MM.1S (cell line): ENCODE measurements at places on chromosomes 7 and 10.

DNA sequence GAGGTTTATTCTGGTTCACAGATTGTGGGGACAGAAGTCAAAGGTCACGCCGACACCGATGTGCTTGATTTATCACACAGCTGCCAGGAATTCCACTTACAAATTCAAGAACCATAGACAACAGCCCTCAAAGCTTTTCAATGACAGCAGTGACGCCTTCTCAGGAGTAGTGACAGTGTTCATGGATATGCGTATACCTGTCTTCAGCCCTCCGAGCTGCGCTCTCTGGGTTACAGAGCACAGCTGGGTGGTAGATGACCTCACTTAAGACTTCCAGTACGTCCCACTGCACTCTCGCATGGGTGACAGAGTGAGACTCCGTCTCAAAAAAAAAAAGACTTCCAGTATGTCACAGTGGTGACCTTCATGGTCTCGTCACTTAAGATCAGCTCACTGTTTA is 108.5 kb downstream of the TCERG1L start:
- H3K27ac ChIP-seq = no peak overlapping the region
- DNase-seq = no peak
- no peaks in the 10 kb centered on the region for H3K36me3 ChIP-seq
- no peaks in the 10 kb centered on the region for H3K27me3 ChIP-seq
- no peak overlapping the region for H3K4me3 ChIP-seq
- H3K4me1 ChIP-seq = no peaks in the 10 kb centered on the region

- no peak overlapping the region for H3K27ac ChIP-seq
- DNase-seq = no peak
Measured at GRCh38 chr10:43689618-43689954, 40.9 kb upstream of the ZNF32 start.

DNA sequence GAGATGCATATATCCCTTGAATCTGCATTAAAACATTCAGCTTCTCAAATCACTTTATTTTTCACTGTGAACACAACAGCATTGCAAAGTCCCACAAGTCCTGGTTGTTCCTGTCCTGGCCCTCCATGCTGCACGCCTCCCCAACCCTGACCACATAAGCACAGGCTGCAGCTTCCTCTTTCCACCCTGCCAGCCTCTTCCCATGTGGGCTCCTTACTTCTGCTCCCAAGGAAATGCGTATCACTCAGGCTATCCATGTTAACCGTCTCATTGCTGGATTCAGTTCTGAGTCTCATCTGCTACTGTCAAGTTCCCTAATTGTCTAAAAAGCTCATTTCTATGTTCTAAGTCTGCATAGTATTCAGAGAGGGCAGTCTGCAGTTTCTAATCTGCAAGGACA is 89.7 kb upstream of the ZPBP start:
- H3K27ac ChIP-seq = no peak overlapping the region
- H3K36me3 ChIP-seq = no peaks in the 10 kb centered on the region
- no peaks in the 10 kb centered on the region for H3K27me3 ChIP-seq
- no peak overlapping the region for H3K4me3 ChIP-seq

DNA sequence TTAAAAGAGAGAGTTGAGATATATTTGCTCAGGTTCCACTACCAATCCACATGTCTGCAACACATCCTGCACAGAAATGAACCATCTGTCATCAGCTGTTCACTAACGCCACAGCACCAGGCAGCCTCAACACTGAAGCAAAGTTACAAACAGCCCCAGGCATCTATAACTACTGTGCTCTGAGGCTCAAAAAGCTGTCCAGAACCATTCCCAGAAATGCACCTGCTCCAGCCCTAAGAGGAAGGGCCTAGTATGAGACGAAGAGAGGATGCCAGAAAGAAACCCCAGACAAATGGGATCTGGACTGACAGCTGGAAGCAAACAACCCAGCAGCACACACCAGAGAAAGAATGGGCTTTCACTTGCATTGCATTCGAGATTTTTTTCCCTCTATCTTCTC is 159.3 kb downstream of the ELMO1 start:
- H3K4me3 ChIP-seq = no peak overlapping the region
- H3K27me3 ChIP-seq = no peaks in the 10 kb centered on the region
- no peaks in the 10 kb centered on the region for H3K36me3 ChIP-seq
- DNase-seq = no peak
- H3K27ac ChIP-seq = no peak overlapping the region

DNA sequence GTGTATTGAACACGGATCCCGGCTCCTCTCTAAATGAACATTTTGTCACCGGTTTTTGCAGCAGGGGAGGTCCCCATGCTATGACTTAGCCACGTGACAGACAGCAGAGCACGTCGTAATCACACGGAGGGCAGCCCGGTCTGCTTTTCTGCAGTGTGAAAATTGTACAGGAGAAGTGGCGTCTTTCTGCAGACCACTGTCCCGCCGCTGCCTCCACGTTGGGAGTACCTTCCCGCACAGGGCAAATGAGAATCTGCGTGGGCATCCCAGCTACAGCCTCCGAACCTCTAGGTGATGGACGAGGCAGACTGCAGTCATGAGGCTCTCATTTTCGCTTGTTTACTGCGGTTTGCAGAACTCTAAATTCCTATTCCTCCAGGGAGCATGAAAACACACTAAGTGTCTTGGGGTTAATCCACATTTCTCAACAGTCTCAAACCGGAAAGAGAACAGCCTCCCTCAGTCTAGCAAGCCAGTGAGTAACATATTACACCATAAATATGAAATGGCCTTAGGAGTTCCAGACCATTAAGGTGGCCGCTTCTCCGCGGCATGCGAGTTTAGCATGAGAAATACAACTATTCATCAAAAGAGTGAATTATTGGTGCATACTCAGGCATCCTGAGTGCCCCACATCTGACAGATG is 89.8 kb downstream of the TCERG1L start:
- no peaks in the 10 kb centered on the region for H3K4me1 ChIP-seq
- H3K27me3 ChIP-seq = no peaks in the 10 kb centered on the region
- H3K4me3 ChIP-seq = no peak overlapping the region
- H3K36me3 ChIP-seq = no peaks in the 10 kb centered on the region
- H3K27ac ChIP-seq = no peak overlapping the region
- DNase-seq = no peak

DNA sequence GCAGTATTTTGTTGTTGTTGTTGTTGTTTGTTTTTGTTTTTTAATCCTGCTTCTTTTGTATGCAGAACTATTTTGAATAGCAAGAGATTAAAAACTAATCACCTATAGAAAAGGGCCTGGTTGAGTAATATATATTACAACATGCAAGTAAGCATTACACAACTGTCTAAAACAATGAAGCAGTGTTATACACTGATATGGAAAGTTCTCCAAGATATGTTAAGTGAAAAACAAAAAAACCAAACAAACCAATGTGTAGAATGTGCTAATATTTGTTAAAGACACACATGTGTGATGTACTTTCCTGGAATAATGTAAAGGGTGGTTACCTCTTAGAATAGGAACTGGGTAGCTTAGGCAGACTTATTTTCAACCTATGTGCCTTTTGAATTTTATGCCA is 117.4 kb downstream of the ZNF365 start:
- DNase-seq = no peak
- no peaks in the 10 kb centered on the region for H3K4me1 ChIP-seq
- H3K36me3 ChIP-seq = no peaks in the 10 kb centered on the region
- H3K27me3 ChIP-seq = no peaks in the 10 kb centered on the region

DNA sequence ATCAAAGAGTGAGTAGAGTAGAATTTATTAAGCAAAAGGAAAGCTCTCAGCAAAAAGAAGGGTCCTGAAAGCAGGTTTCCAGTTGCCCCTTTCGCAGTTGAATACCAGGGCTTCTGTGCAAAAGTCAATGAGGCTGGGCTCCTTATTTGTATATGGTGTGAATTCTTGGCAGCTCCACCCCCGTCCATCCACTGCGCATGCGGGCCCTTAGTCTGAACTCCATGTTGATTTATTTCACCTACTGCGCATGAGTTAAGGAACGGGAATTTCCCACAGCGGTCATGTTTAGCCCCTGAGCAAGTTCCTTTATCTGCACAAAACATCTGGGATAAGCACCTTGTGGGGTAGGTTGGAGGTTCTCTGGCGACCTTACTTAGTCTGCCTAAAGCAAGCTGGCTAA is 325.6 kb downstream of the ZWINT start:
- no peak overlapping the region for H3K4me3 ChIP-seq
- DNase-seq = no peak

DNA sequence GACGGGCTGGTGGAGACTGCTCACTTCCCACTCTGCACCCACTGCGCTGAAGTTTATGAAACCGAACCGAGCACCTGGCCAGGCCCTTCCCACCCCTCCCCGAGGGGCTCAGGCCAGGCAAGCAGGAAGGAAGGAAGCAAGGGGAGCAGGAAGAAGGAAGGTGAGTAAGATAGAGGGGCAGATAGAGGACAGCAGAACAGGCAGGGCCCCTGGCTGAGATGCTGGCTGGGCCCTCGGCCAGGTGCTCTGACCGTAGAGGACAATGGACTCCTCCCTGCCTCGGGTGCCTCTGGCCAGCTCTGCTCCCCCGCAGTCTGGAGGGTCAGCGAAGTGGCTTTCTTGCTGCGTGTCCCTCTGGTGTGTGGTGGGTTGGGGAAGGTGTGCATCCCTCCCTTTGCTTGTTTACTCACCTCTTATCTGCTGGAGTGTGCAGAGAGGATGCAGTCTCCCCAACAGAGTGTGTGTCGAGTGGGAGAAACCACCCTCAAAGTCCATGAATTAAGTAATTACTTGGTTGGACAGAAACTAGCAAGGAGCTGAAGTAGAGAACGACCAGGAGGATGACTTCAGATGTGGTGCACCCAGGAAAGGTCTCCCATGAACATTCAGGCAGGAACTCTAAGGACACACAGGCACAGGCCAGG is 82.8 kb upstream of the PPP2R2D start:
- H3K4me3 ChIP-seq = no peak overlapping the region
- no peaks in the 10 kb centered on the region for H3K36me3 ChIP-seq
- H3K27me3 ChIP-seq = no peaks in the 10 kb centered on the region; the same call in 1 of the 2 replicates
- no peak for DNase-seq

DNA sequence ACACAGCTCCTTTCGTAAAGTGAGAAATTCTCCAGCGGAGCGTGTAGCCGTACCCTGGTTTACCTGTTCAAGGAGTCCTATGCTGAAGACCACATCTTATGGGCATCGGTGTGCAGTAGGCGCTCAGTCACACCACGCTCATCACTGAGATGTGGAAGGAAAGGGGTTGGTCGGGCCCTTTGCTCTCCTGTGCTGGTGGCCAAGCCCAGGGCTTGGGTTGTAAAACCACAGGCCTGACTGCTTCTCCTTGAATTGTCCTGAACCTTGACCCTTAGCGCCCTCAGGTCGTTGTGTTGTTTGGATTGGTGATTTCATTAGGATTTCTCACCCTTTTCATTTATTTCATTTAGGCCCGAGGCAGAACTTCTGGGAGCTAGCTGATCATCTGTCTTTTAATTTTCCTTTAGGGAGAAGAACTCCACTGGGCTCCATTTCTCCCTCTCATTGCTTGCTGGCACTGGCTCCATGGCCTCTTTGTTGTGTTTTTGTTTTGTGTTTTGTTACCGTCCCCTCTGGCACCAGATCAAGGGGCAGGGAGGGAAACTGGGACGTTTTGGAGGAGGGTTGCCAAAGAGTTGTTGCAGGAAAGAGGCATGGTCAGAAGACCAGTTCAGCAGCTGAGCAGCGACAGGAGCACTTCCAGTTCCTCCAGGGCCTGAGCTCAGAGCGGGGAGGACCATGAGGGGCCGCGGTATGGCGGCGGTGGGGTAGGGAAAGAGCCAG is 511.4 kb upstream of the GALNT17 start:
- no peak overlapping the region for H3K4me3 ChIP-seq
- no peaks in the 10 kb centered on the region for H3K36me3 ChIP-seq
- no peaks in the 10 kb centered on the region for H3K27me3 ChIP-seq
- H3K4me1 ChIP-seq = no peaks in the 10 kb centered on the region
- H3K27ac ChIP-seq = no peak overlapping the region

DNA sequence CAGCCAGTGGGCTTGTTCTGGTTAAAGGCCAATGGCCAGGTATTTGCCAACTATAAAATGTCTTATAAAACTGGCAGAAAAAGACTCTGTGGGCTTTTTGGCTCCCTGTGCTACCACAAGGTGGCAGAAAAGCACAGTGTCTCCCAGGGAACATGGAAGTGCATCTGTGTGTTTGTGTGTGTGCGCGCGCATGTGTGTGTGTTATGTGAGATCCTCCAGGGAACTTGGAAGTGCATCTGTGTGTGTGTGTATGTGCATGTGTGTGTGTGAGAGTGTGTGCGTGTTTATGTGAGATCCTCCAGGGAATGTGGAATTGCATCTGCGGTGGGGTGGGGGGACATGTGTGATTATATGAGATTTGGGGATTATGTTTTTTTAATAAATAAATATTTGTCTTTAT is 30.2 kb upstream of the ABI1 start:
- H3K36me3 ChIP-seq = no peaks in the 10 kb centered on the region
- H3K4me3 ChIP-seq = no peak overlapping the region
- peaks cover 6% of the 10 kb centered on the region for H3K4me1 ChIP-seq
- DNase-seq = peak; percentile 77
- no peaks in the 10 kb centered on the region for H3K27me3 ChIP-seq
- no peak overlapping the region for H3K27ac ChIP-seq
